ENCODE measurements at places on chromosomes 16 and 17. TPM values are rescaled to one million over a fixed set of nuclear protein-coding genes. Genes with fewer than 3 reads are reported as not detected.

Gene GPR179
- 0.05 TPM for total RNA-seq

DNA sequence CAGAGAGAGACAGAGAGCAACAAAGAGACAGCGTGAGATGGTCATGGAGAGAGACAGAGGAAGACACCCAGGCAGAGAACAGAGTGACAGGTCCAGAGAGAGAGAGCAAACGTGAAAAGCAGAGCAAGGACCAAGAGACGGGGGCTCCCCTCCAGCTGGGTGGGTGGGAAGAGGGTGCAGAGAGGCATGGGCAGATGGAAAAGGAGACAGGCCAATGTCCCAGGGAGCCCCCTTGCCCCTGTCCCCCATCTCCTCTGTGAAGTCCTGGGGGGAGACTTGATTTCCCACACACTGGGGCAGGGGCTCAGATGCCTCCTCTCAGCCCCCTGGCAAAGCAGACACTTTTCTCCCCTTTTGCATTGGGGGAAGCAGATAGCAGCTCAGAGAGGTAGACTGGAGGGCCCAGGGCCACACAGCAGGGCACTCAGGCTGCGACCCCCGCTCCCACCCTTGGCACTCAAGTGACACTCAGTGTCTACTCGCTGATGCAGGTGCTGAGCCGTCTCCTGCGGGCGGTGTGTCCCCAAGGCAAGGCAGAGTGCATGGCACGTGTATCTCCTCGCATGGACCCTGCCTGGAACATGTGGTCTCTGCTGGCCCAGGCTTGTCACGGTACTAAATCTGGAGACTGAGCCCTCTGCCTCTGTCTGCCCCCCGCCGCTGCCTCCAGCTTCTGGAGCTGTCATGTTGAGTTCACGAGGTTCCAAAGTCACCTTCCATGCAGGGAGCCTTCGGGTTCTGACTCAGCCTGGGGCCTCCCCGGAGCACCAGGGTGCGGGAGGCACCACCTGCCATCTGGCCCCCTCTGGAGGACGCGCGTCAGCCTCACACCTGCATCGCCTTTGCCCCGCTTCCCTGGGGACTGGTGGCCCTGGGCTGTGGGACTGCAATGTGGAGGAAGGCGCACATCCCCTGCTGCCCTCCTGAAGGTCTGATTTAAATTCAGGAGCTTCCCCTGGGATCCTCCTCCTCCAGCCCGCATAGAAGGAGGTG lies 215.9 kb upstream of the GSE1 start:
- no peak for DNase-seq

DNA sequence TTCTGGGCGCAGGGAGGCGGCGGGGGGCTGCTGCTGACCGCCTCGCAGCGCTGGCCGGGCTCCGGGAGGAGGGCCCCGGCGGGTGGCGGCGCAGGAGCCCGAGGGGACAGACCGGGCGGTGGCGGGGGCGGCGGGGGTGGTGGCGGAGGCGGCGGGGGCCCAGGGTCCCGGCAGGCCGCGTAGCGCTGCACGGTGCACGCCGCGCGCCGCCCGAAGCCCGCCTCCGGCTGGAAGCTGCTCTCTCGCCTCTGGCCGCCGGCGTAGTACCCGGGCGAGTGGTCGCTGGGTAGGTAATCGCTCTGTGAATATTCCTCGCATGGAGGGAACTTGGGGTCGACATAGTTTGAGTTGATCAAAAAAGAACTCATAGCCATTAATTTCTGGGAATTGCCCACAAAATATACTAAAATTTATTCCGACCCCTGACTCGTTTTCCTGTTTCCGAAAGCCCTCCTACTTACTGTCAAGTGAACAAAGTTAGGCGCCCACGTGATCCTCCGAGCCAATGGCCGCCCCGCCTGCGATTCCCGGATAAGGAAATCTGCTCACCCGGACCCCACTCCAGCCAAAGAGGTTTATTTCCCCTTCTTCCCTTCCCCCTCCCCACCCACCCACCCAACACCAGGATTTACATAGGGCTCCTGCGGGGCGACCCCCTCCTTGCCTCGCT lies at the start of gene HOXB4:
HOXB4 (minus strand) TSS at position 405 of the 670 bp plus-strand sequence; CDS start at position 374, 31 bp downstream.
- no peak for DNase-seq

DNA sequence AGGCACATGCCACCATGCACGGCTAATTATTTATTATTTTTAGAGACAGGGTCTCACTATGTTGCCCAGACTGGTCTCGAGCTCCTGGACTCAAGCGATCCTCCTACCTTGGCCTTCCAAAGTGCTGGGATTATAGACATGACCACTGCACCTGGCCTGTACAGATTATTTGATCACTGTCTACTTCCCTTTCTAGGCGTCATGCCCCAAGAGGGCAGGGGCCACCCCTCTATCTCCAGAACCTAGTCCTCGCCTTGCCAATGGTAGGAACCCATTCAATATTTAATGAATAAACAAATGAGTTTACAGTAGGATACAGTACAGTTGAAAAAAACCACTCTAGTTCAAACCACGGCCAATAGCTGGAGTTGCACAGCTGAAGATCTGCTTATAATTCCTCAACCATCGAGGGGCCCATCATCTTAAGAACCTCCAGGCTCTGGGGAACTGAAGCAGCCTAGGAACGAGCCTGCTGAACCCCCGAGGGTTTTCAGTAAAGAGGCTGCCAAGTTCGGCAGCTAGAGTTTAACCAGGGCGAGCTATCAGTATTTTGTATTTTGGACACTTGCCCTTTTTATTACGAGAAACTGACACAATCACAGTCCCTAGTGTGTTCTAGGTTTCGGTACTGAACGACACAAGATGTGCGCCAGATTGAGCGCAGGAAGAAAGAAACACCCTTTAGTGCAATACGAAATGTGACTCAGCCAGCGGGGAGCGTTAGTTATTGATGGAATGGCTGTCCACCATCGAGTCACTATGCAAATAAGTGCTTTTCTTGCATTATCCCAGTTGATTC lies 14.6 kb downstream of the ADCY9 start:
- no peak for DNase-seq

- no peak for DNase-seq
Measured at GRCh38 chr16:4693956-4694641, 737 bp downstream of the NUDT16L1 start.

DNA sequence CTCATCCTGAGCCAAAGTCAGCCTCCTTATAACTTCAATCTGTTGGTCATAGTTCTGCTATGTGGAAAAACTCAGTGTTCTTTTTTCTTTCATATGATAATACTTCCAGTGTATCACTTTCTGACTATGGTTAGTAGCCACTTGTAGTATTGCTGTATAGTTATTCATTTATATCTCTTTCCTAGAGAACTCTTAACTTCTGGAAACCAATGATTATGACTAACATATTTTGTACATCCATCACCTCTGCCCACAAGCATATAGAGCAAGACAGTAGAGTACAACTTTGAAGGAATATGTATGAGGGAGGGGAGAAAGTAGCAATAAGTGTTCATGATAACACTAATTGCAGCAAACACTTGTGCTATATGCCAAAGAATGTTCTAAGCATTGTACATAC lies 38.6 kb downstream of the COX10 start:
- no peak for DNase-seq

Gene CLDN9
- total RNA-seq, result not detected

Gene TPPP3
- 0.16 TPM for total RNA-seq

- peak; percentile 26 for DNase-seq
Measured at GRCh38 chr17:35447499-35447898, 1.1 kb downstream of the SLFN13 start.

GRCh38 chr17:13480877-13481276 lies 120.9 kb downstream of the HS3ST3A1 start:
- no peak for DNase-seq

DNA sequence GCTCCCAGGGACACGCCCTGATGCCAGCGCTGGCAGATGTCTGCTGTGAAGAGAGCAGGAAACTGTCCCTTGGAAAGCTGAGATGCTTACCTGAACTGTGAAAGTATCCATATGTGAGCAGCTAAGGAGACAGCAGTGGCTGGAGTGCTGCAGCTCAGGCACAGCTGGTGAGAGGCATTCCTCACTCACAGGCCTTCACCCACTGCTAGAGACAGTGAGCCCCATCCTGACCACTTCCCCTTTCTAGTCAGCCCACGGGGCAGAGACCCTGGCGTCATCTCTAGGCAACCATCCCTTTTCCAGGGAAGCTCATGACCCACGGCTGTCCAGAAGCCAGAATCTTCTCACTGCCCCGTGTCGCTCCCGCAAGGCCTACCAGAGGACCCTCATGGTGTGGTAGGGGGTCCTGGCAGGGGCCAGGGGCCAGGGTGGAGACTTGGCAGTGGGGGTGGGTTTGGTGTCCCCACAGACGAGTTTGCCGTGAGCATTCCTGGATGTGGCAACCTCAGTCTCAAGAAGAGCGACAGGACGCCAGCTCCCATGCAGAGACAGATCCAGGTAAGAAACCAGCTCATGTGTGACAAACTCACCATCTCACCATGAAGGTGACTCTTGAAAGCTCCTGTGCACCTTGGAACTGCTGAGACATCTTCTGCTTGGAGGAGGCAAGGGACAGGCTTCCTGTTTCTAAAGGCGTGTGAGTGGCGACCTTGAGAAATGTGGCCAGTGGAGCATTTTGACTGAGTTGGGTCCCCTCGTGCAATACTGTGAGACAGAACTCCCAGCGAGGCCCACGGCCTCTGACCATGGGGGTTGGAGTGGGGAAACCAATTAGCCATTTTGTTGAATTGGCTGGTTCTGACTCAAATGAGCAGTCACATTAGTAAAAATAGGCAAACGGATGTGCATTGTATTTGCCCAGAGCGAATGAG lies at the start of gene SCIMP:
SCIMP (minus strand) TSS at position 216 of the 932 bp plus-strand sequence; CDS start at position 111, 105 bp downstream.
- DNase-seq, result no peak

Gene AOC3
- not detected for total RNA-seq
